Kidney (tissue), 22 donors: ENCODE measurements at places on chromosomes 1 and 21. TPM values are rescaled to one million over a fixed set of nuclear protein-coding genes. Genes with fewer than 3 reads are reported as not detected.

Gene NTRK1
- polyA plus RNA-seq: 1.3 TPM

Gene IRF6
- polyA plus RNA-seq: 24.0 TPM

Gene SNAP47
- polyA plus RNA-seq: 31.6 TPM

Gene ZYG11B
- polyA plus RNA-seq: 7.8 TPM

DNA sequence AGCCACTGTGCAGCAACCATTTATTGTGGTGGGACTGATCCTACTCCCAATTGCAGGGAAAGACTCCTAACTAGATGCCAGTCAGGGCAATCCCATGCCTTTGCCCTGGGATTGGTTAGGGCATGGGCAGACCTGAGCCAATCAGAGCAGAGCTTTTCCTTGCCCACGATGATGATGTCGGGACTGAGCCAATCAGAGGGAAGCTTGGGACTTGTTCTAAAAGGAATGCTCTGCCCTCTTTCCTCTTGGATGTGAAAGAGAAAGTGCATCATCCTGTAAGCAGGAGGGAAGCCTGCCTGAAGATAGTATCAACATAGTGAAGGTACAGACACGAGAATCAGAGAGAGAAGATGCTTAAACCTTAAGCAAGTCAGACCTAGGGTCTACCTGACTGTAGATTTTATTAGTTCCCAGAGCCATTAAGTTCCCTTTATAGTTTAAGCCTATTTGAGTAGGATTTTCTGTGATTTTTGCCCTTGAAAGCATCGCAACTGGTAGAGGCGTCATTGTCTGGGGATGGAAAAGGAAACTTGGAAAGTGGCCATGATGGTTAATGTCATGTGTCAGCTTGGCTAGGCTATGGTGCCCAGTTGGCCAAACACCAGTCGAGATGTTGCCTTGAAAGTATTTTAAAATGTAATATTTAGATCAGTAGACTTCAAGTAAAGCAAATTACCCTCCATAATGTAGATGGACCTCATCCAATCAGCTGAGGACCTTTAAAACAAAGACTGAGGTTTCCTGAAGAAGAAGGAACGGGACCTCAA is 19.9 kb downstream of the IRF2BP2 start:
- DNase-seq: no peak

Gene GDAP2
- polyA plus RNA-seq: 11.3 TPM

DNA sequence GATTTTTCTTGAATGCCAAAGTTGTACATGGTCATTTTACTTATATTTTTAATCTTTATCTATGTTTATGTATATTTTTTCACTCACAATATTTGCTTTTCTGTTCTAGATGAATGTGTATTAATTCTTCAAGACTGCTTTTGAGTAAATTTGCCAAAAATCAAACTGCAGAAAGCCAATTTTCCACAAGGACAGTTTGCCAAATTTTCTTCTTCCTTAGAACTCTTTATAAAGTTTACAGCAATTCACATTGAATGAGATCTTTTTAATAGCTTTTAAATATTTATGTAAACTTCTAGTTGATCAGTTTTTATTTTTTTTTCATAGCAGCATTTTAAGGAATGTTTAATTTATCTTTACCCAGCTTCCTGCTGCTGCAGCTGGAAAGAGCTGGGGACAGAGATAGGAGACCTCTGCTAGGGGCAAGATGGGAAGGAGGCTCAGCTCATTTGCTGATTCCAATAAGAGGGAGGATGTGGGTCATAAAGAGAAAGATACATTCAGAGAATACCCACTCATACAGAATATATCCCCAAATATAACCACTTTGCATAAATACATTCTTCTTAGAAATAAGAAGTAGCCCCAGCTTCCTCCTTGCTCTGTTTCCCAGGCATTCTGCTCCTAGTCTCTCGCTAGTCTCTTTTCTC is 93.0 kb downstream of the ODF2L start:
- DNase-seq: no peak

Gene RGS13
- not detected for polyA plus RNA-seq

Gene MASP2
- polyA plus RNA-seq: not detected

DNA sequence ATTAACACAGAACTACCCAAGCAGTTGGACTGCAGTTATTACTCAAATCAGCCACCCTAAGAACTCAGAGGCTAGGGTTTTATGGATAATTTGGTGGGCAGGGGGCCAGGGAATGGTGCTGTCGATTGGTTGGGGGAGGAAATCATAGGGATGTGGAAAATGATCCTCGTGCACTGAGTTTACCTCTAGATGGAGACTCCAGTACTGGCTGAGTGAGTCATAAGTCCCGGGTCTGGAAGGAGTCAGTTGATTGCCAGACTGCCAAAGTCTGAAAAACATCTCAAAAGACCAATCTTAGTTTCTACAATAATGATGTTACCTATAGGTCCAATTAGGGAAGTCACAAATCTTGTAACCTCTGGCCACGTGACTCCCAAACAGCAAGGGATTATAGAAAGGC is 257.5 kb upstream of the PRMT6 start:
- no peak for DNase-seq

Gene DDI2
- polyA plus RNA-seq: 4.0 TPM

DNA sequence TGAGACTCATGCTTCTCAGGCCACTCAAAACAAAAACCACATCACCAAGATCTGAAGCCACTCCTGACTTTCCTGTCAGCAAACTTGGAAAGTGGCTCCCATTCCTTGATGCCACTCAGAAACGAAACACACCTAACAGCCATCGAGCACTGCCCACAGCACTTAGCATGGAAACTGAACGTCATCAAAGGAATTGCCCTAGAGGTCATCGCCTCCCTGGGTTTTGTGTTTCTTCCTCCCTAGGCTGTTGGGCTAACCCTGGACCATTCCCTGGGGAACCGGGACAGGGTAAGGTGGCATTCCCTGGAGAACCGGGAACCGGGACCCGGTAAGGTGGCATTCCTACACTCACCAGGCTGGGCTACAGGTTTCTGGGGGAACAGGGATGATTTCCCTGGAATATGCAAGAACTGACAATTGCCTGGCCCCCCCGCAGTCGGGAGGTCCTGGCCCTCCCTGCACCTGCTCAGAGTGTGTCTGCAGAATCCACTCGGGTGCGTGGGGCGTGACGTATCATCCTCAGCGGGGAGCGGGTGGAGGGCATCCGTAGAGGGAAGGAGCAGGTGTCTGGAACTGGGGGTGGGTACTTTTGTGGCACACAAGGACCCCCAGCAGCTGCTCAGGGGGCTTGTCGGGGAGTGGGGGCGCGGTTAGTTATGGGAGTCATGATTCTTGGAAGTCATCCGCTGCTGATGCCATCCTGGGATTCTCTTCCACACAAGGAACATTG is 30.3 kb downstream of the SLC45A1 start:
- DNase-seq: no peak

DNA sequence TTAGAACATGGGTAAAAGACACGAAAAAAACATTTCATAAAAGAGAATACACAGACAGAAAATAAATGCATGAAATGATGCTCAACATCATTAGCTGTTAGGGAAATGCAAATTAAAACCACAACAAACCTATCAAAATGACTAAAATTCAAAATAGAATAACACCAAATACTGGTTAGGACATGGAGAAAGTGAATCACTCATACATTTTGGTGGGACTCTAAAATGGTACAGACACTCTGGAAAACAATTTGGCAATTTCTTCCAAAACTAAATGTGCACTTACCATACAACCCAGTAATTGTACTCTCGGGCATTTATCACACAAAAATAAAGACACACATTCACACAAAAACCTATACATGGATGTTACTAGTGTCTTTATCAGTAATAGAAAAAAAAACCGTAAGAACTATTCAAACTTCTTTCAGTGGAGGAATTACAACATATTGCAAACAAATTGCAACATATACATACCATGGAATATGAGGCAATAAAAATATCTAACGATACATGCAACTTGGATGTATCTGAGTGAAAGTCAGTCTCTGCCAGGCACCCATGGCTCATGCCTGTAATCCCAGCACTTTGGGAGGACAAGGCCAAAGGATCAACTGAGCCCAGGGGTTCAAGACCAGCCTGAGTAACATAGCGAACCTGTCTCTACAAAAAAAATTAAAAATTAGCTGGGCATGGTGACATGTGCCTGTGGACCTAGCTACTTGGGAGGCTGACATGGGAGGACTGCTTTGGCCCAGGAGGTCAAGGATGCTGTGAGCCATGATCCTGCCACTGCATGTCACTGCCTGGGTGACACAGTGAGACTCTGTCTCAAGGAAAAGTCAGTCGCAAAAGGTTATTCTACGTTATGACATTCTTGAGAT is 19.6 kb downstream of the HSF2BP start:
- no peak for DNase-seq

DNA sequence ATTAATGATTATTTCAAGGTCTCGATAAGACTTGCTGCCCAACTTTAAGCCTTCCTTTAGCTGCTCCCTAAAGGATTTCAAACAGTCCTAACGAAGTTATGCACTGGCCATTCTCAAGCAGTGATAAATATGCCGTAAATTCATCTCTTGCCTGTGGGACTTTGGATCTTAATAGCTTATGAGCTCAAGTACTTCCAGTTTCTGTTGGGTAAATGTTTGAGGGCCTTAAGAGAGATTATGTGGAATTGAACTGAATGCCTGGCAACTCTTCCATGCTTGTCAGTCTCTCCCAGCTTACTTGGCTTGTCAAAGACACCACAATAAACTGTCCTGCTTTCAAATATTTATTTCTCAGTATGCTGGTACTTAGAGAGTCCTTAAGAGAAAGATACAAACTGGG is 3.5 kb upstream of the OR10J4 start:
- DNase-seq: no peak

DNA sequence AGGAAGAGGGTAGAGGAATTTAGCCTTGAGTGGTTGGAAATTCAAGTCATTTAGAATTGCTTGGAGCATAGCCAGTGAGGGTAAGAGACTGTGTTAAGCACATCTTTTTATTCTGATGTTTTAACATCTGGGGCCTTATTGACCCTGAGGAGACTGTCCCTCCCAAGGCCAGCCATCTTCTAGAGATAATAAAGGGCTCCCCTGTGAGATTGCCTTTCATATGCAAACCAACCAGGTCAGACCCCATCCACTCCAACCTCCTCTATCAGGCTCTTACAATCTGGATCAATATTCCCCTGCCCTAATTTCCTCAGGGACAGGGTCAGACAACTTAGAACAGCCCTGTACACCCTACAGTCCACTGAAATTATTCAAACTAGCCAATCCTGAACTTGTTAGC is 93.8 kb downstream of the ATP1B1 start:
- no peak for DNase-seq

- DNase-seq: peak; percentile 52
Measured at GRCh38 chr1:66671455-66671854, 80.8 kb upstream of the DYNLT5 start.

DNA sequence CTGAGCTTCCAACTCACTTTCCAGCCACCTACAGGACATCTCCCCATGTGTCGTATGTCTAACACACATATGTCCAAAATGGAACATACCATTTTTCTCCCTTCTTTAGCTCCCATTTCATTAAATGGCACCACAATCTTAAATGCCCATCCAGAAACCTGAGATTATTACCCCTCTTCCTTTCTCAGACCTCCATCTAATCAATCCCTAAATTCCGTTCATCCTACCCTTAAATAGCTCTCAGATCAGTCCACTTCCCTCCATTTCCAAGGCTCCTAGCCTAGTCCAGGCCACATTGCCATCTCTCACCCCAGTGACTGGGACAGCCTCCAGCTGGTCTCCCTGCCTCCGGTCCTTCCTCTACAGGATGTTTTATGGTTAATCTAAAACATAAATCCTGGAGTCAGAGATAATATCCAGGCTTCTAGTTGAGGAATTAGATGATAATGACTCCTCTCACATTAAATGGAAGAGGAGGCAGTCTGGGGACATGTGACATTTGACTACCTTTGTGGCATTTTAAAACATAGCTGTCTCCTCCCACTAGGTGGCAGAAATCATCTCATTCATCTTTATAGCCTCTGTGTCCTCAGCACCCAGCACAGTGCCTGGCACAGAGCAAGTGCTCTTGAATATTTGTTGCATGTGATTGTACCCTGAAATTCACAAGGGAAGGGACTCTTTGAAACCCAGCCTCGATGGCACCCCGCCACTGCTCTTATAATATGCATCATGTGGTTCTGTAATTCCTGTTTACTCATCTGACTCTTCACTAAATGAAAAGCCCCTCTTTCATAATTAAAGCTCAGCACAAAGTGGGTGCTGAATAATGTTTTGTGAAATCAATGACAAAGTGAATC is 102.3 kb downstream of the TMEM53 start:
- DNase-seq: peak; percentile 29

DNA sequence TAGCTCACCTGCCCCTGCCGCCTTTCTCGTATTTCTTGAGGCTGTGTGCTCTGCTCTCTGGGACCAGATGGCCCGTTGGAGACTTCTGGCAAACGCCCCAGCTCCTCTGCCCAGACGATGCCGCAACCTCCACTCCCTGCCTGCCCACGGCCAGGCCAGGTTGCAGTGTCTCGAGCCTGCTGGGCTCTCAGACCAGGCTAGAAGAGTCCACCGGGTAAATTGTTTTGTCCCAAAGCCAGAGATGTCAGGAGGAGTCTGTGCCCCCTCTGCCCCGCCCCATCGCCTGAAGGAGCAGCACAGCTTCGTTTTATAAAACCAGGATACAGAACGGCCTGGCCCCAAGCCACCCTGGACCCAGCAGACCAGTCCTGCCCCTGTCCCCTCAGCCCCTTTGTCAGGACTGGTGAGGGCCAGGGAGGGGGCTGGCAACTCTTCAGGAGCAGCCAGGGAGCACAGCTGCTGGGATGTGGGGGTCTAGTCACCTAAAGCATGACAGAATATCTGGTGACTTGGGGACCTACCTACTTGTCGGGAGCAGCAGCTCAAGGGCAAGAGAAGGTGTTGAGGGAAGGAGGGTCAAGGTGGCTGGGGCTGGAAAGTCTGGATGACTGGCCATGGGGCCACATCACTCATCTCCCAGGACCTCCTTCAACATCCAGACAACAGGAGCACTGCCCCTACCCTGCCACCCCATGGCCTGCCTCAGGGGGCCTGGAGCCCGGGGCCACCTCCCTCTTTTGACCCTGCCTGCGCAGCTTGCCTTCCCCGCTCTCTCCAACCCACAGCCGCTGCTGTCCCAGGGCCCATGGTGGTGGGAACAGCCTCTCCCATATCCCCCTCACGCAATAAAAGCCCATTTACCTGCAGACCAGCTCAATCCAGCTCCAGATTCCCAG is 33.9 kb upstream of the LBR start:
- DNase-seq: no peak

DNA sequence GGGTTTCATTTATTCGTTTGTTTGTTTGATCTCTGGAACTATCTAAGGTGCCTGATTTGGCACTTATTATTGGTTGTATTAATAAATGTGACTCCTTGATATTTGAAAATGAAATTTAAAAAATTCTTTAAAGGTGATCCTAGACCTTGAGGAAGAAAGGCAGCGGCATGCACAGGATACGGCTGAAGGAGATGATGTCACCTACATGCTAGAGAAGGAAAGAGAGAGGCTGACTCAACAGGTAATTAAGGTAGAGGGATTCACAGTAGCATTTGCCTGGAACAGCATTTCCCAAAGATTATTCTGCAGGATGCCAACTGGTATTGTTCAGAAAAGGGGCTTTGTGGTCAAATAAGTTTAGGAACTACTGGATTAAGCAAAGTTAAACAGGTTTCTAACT is 54.4 kb upstream of the WNT2B start:
- DNase-seq: no peak

GRCh38 chr1:99849413-99849743 is 783 bp upstream of the AGL start:
- DNase-seq: no peak
